ENCODE measurements at places on chromosomes 2 and 18.

DNA sequence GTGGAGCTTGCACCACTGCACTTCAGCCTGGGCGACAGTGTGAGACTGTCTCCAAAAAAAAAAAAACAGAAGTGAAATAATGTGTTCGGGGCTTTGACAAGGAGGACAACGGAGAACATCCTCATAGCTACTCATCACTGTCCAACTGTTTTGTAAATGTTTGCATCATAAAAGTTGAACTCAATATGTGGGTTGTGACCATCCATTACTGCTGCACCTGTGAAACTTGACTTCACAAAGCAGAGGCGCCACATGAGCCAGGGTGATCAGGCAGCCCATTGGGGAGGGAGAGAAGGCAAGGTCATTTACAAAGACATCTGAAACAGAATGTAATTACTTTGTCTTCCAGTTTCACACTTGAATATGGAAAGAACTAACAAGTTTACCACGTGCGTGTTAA is 61.6 kb downstream of the LAMA1 start:
- DNase-seq: no peak

GRCh38 chr2:189402932-189403331 is 38.3 kb upstream of the WDR75 start:
- DNase-seq: no peak

DNA sequence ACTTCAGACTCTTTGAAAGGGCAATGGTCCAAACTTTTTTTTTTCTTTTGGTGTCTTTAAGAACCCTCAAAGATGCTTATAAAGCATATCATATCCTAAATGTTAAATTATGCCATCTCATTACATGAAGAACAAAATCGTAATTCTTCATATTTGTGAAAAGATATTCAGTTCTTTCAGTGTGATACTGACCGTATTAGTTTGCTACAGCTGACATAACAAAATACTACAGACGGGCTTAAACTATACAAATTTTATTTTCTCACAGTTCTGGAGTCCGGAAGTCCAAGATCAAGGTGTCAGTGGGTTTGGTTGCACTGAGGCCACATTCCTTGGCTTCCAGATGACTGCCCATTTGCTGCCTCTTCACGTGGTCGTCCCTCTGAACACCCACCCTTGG is 1377.2 kb upstream of the ZEB2 start:
- no peak for DNase-seq

DNA sequence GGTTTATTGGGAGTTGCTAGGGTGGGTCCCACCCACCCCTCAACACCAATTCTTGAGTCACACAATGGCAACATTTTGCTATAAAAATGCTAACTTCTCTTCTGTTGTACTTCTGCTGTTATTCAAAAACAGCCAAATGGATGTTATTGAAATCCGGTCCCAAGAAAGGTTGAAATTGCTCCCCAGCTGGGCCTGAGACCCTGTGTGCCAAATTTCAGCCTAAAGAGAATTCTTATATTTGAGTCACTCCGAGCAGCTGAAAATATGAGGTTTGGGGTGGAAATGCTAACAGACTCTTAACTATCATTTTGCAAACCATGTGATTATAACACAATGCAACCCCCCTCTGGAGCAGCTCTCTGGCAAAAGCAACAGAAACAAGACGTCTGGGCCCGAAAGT is 27.0 kb upstream of the ACVR1 start:
- no peak for DNase-seq

GRCh38 chr2:121587131-121587530 is 56.5 kb downstream of the RNU4ATAC start:
- DNase-seq: no peak
